ENCODE measurements at places on chromosomes 2 and 18.
A peak's percentile ranks its signal among the peaks of the same experiment; 100 is the strongest.

DNA sequence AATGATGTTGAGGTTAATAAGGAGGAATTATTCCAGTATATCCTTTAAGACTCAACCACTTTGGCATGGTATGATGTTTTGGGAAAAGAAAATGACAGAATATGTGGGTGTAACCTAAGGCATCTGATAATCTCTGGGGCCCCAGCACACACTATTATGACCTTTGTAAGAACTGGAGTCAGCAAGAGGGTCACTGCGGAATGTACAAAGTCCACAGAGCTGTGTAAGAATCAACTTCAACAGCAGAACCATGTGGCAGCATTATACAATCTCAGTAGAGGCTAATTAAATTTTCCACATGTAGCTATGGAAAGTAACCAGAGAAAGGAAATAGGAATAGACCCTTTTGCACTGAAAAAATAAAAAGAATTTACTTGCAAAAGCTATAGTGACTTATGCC, 445.1 kb upstream of the UBE2E3 start:
- no peak for DNase-seq

- DNase-seq, result peak; percentile 63
Measured at GRCh38 chr18:5294457-5295230, 882 bp downstream of the ZBTB14 start.

GRCh38 chr2:20093263-20094141, 42.1 kb upstream of the LAPTM4A start:
- no peak for DNase-seq

DNA sequence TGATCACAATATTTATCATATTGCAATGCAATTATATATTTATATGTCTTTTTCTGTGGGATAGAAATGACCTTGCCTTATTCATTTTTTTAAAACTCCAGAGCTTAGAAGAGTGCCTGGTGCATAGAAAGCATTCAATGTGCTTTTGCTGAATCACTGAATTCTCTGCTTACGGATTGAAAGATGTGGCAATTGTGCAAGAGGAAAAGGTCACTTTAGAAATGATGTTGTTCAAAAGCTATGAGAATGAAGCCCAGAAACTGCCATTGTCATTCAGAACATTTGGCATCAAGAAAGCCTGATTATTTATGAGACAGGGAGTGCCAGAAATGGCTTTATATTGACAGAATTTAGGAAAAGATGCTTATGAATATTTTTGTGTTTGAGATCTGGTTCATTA, 678.6 kb upstream of the CDH2 start:
- DNase-seq, result no peak

DNA sequence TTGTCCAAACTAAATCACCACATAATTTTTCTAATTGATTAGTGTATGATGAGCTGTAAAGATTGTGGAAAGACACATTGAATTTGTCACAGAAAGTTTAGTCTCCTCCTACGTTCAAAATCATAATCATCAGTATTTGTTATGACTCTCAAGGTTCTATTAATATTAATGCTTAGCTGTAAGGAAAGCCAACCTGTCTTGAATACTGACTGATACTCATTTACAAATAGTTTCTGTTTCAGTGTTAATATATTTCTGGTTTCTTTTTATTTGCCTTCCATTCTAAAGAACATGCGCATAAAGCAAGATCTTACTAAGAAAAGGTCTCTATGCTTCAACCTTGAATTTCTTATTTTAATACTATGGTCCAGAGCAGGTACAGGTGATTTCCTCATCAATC, 55.1 kb downstream of the CPS1 start:
- no peak for DNase-seq

DNA sequence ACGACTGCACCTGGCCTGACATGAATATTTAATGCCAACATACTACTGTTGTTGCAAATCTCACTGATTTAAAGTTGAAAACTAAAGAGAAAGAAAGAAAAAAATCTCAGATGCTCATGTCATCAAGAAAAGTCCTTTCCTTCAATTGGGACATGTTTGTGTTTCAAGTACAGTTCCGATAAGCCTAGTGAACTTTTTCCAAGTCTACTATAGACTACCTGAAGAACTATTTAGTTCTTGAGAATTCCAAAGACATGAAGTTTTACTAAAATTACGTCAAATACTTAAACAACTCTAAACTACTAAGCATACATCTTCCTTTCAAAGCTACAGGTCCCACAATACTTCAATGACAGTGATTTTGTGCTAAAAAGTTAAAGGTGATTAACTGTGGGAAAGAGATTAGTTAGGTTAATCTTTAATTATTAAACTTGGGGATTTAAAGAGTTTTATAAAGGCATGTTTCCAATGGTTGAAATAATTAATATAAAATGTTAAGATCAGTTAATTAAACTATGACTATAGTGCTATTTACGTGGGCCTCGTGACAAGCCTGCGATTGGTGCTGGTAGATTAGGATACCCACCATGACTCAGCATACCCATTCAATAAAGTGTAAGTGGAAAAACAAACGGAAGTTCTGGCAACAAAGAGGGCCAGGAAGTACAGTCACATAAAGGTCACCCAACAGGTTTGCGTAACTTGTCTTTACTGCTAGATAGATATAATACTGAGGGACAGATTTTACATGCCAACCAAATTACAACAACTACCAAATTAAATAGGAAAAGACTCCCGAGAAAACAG, 55.5 kb downstream of the SEPTIN10 start:
- DNase-seq, result no peak

GRCh38 chr2:23803965-23804542, 122.9 kb downstream of the ATAD2B start:
- no peak for DNase-seq

DNA sequence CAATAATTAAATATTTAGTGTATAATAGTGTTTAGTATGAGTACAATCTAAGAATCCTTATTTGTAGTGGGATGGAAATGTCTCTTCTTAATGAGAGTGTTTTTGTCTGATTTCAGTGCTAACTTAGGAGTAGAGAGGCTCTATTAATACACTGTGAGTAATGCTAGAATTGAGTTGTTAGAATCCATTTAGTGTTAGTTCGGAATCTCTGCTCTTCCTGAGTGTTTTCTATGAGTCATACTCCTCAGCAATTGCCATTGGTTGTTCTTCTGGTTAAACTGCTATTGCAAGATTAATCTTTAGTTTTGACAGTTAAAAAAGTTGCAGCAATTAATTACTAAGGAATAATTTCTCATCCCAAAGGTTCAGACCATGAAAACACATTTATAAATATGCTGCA, 828.6 kb upstream of the POU3F3 start:
- DNase-seq, result no peak

DNA sequence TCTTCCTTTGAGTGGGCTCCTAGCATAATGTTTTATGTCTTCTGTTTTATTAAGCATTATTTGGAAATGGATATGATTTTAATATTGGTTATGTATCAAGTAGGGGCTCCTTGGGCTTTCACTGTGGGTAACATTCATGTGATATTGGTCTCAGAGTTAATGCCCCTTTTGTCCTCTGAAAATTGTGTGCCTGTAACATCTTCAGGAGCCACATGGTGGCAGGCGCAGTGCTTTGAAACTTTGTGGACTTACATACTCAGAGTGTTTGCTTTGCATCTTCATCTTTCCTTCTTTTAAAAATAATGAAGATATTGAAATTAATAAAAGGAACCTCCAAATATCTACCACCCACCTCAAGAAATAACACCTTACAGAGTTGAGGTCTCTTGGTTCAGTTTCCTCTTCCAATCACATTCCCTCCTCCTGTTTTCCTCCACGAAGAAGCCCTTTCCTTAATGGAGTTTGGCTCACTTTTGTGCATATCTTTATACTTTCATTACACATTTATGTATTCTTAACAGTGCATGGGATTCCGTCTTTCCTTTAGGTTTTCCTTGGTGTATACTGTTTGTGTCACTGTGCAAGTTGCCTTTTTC, 73.5 kb downstream of the LIMS1 start:
- DNase-seq, result peak; percentile 60

DNA sequence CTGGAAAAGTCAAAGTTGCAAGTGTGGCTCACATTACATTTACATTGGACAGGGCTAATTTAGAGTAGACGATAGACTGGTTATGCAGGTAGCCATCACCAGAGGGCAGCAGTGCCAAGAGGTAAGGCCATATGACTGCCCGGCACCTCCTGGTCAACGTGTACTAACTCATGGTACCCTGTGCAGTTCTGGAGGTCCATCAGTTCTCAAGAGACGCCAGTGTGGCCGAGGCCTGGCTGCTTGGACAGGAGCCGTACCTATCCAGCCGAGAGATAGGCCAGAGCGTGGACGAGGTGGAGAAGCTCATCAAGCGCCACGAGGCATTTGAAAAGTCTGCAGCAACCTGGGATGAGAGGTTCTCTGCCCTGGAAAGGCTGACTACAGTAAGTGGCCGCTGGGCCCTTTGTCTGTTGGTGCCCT, 65.8 kb upstream of the EML6 start:
- DNase-seq, result peak; percentile 35

DNA sequence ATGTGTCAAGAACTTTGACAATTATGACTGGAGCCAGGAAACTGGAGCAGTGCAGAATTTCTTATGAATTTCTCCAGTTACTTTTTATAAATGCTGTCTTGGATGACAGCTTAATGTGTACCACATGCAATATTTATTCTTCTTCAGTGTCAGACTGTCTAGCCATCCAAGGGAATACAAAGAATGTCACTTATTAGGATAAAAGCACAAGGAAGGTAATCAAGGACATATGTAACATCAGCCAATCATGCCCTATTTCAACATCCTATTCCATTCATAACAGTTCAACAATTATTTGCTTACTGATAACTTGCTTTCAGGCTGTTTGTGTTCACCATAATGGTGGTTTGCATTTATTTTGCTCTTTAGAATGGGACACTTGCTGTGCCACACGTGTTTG, 139.8 kb downstream of the OLA1 start:
- DNase-seq, result no peak

DNA sequence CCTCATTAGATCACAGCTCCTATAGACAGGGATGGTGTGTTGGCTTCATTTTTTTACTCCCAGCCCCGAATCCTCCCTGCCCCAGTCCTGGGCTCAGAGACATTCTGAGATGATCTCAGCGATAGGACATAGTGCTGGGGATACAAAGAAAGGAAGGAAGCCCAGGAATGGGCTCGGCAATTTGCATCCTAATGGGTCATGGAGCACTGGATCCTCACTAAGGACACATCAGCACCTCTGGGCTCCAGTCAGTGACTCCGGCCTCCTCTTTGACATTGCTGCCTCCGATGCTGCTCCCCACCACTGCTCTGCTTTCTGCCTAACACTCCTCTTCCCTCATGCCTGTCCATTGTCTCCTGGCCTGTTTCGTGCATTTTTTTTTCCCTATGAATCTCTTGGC, 489.1 kb downstream of the STK39 start:
- no peak for DNase-seq

DNA sequence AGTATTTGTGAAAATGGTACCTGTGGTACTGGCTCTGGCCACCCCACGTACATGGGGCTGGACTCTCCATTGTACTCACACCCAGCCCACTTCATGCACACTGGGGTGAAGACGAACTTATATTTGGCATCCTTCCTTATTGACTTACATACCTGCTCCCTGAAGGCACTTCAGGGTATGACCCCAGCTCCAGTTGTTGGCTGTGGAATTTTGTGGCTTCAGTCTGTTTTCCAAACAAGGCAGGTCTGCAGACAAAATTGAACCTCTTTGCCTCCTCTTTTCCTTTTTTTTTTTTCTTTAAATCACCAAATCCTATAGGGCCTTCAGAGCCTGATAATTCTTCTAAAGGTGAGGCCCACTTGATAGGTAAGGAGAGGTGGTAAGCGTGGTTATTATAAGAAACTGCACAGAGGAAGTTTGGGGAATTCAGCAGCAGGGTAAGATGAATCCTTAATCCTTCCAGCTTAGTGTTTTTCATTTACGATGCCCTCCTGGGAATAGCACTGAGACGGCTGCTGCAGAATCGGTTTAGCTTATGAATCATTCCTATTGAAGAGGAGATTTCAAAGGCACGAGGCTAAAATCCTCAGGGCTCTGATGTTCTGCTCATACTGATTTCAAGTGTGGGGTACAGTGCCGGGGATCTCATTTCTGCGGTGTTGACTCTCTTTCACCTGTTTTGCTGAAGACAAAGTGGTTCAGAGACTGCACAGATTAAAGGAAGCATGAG, 55.2 kb downstream of the KIF5C start:
- no peak for DNase-seq

DNA sequence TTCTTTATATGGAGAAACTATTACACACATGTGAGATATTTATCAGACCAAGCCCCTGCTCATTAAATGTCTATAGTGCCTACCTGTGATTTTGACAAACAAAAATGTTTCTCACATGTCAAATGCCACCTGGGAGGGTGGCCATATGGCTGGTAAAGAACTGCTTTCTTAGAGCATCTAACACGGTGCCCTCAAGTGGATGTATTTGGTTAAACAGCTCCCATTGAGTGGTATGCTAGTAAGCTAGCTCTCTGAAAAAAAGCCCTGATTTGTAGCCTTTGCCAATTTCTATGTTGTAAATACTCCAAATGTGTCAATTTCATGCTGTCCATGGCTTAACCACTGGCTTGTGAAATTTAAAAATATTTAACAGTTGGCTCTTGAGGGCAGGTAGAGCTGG, 94.6 kb downstream of the PMAIP1 start:
- DNase-seq, result no peak

DNA sequence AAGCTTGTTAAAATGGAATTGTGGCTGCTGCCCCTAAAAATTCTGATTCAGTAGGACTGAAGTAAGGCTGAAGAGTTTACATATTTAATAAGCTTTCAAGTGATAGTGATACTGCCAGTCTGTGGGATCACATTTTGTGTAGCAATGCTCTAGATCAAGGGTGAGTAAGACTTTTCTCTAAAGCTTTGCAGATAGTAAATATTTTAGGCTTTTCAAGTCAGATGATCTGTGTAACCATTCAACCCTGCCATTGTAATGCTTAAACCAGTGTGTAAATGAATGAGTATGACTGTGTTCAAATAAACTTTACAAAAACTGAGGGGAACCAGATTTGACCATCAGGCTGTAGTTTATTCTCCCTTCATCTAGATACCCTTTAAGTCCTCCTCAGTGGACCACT, 92.7 kb downstream of the PIK3C3 start:
- no peak for DNase-seq

DNA sequence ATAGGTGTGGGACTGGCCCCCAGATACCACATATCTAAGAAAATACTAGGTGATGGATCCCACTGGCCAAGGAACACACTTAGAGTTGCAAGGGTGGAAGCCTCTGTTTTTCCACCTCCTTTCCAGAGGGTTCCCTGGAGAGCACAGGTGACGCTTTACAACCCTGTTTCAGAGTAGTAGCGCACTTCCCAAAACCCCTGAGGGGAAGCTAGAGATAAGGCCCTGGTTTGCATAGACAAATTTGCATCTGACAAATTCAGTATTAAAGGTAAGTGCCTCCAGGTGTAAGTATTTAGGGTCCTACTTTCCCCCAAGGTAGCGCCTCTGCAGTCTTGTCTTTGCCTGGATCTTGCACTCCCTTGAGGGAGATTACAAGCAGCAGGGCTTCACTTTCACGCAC, 474 bp upstream of the CERKL start:
- DNase-seq, result no peak

DNA sequence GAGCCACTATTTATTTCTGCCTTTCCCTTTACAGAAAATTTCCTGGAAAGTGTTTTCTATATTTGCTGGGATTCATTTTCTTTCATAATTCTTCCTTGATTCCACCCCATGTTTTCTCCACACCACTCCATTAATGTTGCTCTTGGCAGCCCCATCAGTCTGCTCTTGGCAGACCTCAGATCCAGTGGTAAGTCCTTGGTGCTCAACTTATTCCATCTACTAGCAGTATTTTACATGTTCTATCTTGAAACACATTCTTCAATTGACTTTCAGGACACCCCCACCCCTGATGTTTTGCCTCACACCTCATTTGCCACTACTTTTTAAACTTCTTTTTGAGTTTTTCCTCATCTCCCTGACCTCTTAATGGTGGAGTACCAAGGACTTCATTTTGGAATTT, 65.0 kb downstream of the HNMT start:
- DNase-seq, result no peak

GRCh38 chr2:121617042-121617599, 32.1 kb downstream of the CLASP1 start:
- no peak for DNase-seq

Data from CD4-positive, alpha-beta T cell treated with Interleukin-1 beta for 1 hour (primary cell).